ENCODE measurements at places on chromosomes 2 and 18.

- no peak for DNase-seq
Observed at GRCh38 chr18:63559567-63560491, 17.7 kb downstream of the SERPINB12 start.

DNA sequence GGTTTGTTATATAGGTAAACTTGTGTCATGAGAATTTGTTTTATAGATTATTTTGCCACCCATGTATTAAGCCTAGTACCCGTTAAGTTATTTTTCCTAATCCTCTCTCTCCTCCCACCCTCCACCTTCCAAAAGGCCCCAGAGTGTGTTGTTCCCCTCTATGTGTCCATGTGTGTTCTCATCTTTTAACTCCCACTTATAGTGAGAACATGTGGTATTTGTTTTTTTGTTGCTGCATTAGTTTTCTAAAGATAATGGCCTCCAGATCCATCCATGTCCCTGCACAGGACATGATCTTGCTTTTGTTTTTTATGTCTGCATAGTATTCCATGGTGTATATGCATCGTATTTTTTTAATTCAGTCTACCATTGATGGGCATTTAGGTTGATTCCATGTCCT, 1075.6 kb upstream of the CNTNAP5 start:
- DNase-seq = no peak

GRCh38 chr18:22673182-22673862, 255.6 kb upstream of the CTAGE1 start:
- DNase-seq = no peak

DNA sequence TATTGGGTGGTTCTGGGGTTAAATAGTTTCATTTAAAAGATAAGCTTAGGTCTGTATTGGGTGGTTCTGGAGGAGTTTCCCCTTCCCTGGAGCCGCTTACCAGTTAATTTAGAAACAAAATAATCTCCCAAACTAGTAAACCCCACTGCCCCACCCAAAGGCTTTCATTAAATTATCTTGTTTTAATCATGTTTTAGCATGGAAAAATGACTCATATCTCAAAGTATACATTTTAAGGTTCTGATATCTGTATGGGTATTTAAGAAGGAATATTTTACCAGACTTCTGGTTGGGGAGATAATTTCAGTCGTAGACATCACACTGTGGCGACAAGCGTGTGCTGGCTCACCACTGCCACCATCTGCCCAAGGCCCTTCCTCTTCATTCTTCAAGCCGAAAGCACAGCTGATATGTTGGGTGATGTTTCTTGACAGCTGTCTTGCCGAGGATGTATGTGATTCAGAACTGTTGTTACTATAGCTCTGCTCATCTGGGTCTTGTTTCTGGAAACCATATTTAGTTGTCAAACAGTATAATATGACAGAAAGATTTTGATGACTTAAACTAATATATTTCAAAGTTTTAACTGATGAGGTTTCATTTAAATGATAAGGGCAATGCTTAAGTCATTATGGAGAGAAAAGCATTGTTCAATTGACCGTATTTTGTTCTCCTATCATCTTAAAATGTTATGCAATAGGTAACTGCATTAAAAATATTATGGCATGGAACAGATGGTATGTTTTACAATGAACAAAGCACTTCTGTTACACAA, 5.1 kb downstream of the FIGLA start:
- DNase-seq = no peak

GRCh38 chr18:25253136-25253535, 98.8 kb downstream of the ZNF521 start:
- no peak for DNase-seq

- DNase-seq = no peak
Observed at GRCh38 chr18:31492671-31493070, 5.3 kb upstream of the DSG2 start.

GRCh38 chr2:173881461-173881860, 83.7 kb downstream of the SP3 start:
- no peak for DNase-seq

GRCh38 chr2:112055730-112056625, 909 bp downstream of the TMEM87B start:
- no peak for DNase-seq

DNA sequence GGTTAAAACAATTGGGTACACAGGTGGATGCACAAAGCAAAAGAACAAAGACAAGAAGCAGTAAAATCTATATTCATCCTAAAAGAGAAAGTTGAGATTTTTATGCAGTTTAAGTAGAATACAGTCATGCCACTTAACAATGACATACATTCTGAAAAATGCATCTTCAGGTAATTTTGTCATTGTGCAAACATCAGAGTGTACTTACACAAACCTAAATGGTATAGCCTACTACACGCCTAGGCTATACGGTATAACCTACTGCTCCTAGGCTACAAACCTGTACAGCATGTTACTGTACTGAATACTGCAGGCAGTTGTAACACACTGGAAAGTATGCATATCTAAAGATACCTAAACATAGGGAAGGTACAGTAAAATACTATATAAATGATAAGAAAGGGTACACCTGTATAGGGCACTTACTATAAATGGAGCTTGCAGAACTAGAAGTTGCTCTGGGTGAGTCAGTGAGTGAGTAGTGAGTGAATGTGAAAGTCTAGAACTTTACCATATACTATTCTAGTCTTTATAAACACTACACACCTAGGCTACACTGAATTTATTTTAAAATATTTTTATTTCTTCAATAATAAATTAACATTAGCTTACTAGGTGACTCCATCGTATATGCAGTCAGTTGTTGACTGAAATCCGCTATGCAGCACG, 132.9 kb downstream of the BARD1 start:
- no peak for DNase-seq

DNA sequence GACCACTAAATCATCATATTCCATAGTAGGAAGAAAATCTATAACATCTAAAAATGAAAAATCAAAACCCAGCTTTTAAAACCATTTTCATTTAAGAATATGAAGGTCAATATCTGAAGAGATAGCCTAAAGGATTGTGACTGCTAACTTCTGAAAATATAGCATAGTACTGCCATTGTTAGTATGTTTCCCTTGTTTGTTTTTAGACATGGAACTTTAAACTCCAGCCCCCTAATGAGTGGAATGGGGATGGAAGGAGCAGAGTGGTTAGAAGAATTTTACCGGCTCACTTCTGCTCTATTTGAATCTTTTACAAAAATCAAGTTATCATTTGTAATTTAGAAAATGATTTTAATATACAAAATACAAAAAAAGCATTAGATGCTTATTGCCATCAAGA, 169.0 kb downstream of the CD226 start:
- no peak for DNase-seq

DNA sequence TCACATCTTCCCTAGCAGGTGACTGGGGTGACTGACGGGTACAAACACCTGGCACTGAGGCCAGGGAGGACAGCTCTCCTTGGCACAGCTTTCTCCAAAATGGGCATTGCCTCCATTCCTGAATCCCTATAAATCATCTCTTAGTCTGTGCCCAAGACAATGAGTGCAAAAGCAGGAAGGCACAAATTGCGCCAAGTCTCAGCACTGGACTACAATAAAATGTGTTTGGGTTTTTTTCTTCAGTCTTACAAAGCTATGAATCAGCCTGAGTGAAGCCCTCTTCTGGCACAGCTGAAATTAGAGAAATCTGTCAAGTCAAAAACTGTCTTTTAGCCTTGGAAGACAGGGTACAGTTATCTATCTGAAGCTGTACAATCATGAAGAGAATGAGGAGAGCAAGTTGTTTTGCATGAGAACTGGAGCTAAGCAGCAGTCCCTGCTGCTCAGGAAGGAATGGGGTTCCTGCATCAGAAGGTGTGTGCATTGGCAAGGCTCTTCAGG, 90.8 kb downstream of the EPB41L3 start:
- no peak for DNase-seq

DNA sequence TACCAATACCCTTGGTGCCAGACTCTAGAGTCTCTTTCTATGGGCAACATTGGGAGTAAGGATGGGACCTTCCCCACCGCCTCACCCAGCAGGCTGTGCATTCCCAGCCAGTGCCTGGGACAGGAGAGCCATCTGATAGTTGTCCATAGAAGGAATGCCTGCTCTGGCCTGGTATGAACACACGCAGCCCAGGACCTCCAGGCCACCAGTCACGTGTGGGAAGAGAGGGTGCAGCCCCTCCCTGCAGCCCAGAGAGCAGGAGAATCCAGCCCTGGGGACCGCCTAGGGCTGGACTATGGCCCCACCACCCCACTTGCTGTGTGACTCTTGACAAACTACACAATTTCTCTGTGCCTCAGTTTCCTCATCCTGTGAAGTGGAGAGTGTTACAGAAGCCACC, 52.5 kb upstream of the ID2 start:
- no peak for DNase-seq

- no peak for DNase-seq
Observed at GRCh38 chr2:207775473-207775872, 5.8 kb upstream of the FZD5 start.

- DNase-seq = no peak
Observed at GRCh38 chr2:57899898-57900297, 146.7 kb upstream of the VRK2 start.

DNA sequence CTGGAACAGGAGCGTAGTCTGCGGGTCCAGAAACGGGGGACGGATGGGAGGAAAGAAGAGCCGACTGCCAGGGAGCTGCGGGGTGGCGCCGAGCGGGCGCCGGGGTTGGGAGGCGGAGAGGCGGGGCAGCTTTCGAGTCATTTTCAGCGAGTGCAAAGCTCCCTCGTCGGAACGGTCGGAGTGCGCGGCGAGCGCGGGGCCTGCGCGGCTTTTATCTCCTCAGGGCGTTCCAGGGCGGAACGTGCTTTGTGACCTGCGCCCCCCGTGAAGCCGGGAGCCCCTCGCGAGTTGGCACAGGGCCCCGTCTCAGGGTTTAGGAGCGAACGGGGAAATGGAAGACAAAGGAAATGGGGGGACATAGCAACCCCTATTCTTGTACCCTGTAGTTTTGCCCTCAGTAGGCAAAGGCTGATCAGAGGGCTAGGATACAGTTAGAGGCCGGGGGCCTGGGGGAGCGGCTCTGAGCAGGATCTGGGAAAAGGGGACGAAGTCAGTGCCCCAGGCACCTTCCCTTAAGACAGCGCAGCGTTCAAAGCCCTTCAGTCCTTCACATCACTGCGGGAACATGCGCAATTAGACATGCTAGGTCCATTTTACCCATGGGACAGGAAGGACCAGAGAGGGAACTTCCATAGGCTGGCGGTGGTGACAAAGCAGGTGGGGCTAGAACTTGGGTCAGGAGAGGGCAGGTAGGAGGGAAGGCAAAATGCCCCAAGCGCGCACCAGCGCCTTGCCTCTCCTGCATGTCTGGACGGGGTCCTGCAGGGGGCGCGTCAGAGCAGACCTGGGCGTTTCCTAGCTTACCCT, 60.1 kb upstream of the IL1RL1 start:
- peak; percentile 42 for DNase-seq

GRCh38 chr2:234950730-234951663, 820 bp upstream of the SH3BP4 start:
- no peak for DNase-seq

DNA sequence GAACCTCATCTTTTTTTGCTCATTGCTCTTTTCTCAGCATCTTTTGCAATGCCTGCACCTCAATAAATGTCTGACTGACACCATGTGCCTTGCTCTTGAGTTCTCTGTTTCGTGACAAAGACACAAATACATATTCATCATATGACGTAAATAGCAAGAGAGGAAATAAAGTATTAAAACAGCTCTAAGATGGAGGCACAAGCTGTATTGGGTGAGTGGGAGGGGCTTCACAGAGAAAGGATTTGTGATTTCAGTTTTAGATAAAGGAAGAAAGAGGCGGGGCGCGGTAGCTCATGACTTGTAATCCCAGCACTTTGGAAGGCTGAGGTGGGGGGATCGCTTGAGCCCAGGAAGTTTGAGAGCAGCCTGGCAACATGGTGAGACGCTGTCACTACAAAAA, 2.9 kb downstream of the CAD start:
- no peak for DNase-seq

DNA sequence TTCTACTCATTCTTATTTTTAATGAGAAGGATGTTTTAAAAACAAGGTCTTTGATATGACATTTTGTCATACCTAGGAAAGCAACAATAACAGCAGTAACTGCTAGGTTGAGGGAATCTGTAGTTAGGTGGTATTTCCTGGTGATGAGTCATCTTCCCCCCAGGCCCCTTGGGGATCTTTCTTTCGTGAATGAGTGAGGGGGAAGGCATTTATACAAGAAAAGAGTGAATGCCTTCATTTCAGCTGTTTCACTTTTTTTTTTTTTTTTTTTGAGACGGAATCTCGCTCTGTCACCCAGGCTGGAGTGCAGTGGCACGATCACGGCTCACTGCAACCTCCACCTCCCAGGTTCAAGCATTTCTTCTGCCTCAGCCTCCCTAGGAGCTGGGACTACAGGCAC, 108.6 kb downstream of the MAP4K4 start:
- no peak for DNase-seq

DNA sequence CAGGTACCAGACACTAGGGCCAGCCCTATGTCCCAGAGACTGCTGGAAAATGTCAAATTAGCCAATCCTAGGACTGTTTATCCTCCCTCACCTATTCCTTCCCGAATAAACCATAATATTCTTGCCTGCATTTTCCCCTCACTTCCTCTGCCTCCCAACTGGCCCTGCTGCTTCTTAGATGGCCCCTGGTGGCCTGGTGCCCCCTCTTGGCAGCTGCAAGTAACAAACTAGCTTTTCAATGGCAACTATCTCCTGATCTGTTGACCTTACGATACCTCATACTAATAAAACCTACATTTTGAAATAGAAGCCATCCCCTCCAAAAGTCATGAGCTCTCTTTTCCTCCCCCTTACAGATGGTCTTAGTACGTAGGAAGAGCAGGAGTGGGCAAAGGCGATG, 132.0 kb downstream of the ALPK2 start:
- no peak for DNase-seq

- DNase-seq = no peak
Observed at GRCh38 chr2:36732673-36733036, 36.1 kb downstream of the VIT start.

DNA sequence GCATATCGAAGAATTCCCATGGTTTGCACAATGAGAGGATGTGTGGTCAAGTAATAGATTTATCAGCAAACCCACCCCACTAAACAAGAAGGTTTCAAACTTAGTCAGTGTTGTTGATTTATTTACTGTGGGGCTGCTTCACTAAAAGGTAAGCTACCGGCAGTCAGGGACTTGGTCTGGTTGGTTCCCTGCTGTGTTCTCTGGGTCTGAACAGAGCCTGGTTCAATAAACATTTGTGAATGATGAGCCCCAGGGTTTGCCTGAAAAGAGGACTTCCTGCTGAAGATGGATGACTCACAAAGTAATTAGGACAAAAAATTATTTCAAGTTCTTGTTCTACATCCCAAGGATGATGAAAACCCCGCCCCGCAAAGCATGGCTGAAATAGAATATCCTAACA, 108.3 kb downstream of the SPP2 start:
- no peak for DNase-seq
